ENCODE measurements at places on chromosomes 7 and 10.

- DNase-seq: peak; percentile 84
These were observed 58.4 kb upstream of the MACROH2A2 start for GRCh38 chr10:69994262-69994661.

DNA sequence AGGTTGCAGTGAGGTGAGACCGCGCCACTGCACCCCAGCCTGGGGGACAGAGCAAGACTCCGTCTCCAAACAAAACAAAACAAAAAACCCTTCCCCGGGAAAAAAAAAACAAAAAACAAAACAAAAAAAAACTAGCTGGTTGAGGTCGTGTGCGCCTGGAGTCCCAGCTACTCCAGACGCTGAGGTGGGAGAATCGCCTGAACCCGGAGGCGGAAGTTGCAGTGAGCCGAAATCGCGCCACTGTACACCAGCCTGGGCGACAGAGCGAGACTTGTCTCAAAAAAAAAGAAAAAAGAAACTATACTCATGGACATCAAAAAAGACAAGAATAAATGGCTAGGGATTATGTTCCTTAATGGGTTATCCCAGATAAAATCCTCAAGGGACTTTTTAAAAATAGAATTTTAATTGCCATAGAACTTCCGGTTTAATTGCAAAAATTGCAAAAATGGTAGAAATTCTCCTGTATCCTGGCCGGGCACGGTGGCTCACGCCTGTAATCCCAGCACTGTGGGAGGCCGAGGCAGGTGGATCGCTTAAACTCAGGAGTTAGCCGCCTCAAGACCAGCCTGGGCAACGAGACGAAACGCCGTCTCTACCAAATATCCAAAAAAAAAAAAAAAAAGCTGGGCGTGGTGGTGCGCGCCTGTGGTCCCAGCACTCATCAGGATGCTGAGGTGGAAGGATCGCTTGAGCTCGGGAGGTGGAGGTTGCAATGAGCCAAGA, 37.8 kb downstream of the KLHDC10 start:
- no peak for DNase-seq

GRCh38 chr10:11682851-11683250, 59.3 kb upstream of the ECHDC3 start:
- DNase-seq: no peak

GRCh38 chr10:3886641-3887251, 101.7 kb upstream of the KLF6 start:
- DNase-seq: peak; percentile 76

DNA sequence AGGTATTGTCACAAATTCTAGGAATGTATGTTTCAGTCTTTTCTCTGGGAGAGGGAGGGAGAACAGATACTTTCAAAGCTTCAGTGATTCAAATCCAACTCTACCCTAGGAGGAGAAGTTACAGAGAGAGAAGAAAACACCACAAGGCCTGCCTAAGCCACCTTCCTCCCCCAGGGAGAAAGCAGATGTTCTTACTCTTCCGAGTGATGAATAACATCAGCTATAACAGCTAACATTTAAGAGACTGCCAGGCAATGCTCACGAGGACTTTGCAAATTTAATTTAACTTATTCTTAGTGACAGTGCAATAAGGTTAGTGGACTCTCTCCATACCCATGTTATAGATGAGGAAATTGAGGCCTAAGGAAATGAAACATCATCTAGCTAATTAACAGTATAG, 36.8 kb downstream of the TAS2R41 start:
- DNase-seq: no peak

- DNase-seq: no peak
These were observed 16.5 kb upstream of the PLAU start for GRCh38 chr10:73894245-73894971.

DNA sequence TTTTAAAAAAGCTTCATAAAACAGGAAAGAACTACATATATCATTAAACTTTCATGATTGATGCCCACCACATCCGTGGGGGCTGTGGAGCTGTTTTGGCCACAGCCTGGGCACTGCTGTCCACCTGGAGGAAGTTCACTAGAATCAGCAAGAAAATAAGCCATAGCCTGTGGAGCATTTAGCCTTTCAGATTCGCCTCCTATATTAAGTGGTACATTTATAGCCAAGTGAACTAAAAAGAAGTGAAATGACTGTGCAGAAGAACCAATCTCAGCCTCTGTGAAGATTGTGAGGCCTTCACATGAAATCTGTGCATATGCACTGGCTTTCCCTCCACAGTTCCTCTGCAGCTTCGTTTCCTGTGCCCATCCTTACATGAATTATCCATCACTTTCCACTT, 23.5 kb downstream of the WNT16 start:
- DNase-seq: no peak

DNA sequence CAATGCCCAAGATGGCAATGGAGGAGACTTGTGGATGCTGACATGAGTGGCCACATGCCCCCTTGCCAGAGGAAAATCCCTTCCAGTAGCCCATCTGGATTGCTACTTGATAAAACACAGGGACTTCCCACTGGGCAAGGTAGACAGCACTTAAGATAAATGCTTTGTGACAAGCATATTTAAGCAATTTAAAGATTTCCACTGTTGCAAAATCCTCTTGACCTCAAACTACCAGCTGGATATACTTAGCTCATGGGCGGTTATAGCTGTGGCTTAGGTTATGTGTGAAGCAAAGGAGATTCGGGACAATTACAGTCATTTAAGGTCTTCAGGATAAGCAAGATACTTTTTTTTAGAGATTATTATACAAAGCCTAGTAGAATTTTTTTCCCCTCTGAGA, 238.1 kb downstream of the BMPER start:
- DNase-seq: no peak

- DNase-seq: no peak
These were observed 25.5 kb upstream of the BAG3 start for GRCh38 chr10:119625570-119626280.

GRCh38 chr10:97494151-97494550, 4.1 kb downstream of the MMS19 start:
- DNase-seq: no peak

GRCh38 chr10:117723343-117723742, 180.8 kb downstream of the EMX2 start:
- DNase-seq: no peak

DNA sequence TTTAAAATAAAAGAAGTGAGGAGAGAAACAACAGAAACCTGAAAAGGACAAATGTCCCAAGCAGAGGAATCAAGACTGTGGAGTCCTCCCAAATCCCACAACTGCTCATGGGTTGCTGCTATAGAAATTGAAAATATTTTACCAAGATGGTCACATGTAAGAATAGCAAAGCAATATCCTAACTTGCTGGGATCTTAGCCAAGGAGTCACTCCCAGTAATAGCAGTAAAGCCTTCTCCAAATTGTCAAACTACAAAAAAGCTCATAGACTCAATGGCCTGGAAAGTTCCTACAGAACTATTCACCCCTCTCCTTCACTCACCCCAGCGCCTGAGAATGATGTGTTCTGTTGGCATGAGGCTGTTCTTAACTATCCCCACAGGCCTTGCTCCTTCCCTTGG, 186.5 kb downstream of the ELMO1 start:
- DNase-seq: no peak

DNA sequence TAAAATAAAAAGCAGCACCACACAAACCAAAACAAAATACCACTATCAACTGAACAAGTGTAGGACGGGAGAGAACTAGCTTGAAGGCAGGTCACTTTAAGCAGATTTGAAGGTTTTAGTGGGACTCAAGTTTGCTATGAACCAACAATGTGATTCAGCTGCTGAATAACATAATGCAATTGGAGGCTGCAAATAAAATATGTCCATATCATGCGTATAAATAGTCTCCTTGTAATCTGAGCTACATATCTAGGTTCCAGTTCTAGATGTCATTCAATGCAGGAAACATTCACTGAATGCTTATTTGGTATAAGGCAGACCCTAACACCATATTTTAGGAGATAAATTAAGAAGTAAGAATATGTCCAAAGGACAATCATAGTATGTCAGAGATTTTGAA, 81.4 kb upstream of the KCNIP2 start:
- DNase-seq: no peak

DNA sequence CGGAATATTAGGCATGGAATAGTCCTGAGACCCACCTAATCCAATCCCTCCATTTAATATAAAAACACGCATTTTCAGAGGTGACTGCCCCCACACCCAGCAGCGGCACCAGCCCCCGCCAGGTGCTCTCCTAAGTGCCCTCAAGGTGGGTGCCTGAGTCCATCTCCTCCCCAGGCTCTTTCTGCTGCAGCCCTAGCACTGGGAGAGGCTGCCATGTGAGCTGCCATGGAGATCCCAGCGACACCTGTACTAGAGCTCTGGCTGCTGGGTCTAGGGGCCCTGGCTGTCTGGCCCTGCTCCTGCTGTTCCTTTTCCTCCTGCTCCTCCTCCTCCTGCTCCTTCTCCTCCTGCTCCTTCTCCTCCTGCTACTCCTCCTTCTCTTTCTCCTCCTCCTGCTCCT, 191.1 kb upstream of the BMPER start:
- DNase-seq: no peak

- DNase-seq: no peak
These were observed 584.6 kb downstream of the CNTNAP2 start for GRCh38 chr7:146701166-146701565.

DNA sequence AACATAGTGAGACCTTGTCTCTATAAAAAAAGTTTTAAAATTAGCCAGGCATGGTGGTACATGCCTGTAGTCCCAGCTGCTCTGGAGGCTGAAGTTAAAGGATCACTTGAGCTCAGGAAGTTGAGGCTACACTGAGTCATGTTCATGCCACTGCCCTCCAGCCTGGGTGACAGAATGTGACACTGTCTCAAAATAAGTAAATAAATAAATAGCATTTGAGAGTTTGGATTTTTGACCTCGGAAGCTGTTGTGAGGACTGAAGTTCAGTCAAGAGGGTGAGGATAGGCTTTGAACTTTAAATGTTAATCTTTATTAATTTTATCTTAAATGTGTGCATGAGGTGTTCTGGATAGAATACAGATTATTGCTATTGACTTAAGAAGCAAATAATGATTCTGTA, 110.2 kb downstream of the GNAT3 start:
- DNase-seq: no peak

- DNase-seq: peak; percentile 9
These were observed 80.6 kb upstream of the OIT3 start for GRCh38 chr10:72812753-72813430.

- no peak for DNase-seq
These were observed 155.3 kb downstream of the C10orf105 start for GRCh38 chr10:71564194-71564820.

- no peak for DNase-seq
These were observed 27.3 kb upstream of the IFRD1 start for GRCh38 chr7:112422842-112423496.

- peak; percentile 79 for DNase-seq
These were observed 24.1 kb downstream of the PDLIM1 start for GRCh38 chr10:95266674-95267095.

- no peak for DNase-seq
These were observed 42.7 kb downstream of the GNAT3 start for GRCh38 chr7:80468931-80469714.

DNA sequence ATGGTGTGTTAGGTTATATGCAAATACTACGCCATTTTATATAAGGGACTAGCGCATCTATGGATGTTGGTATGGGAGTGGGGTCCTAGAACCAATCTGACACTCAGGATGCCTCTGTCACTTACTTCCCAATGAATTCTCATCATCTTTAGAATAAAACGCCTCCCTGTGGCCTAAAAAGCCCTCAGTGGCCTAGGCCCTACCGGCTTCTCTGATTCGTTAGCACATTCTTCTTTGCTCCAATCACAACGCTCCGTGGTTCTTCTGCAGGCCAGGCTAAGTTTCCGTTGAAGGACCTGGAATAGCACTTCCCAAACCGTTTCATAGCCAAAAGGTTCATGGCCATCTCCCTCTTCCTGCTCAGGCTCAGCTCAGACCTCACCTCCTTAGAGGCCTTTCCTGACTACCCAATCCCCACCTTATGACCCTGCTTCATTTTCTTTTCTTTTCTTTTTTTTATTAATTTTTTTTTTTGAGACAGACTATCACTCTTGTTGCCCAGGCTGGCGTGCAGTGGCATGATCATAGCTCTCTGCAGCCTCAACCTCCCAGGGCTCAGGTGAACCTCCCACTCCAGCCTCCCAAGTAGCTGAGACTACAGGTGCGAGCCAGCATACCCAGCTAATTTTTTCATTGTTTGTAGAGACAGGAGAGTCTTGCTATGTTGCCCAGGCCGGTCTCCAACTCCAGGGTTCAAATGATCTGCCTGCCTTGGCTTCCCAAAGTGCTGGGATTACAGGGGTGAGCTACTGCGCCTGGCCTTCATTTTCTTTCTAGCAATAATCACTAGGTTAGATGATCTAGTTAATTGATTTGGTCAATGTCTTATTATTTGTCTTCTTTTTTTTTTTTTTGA, 24.5 kb upstream of the YWHAG start:
- DNase-seq: peak; percentile 45

DNA sequence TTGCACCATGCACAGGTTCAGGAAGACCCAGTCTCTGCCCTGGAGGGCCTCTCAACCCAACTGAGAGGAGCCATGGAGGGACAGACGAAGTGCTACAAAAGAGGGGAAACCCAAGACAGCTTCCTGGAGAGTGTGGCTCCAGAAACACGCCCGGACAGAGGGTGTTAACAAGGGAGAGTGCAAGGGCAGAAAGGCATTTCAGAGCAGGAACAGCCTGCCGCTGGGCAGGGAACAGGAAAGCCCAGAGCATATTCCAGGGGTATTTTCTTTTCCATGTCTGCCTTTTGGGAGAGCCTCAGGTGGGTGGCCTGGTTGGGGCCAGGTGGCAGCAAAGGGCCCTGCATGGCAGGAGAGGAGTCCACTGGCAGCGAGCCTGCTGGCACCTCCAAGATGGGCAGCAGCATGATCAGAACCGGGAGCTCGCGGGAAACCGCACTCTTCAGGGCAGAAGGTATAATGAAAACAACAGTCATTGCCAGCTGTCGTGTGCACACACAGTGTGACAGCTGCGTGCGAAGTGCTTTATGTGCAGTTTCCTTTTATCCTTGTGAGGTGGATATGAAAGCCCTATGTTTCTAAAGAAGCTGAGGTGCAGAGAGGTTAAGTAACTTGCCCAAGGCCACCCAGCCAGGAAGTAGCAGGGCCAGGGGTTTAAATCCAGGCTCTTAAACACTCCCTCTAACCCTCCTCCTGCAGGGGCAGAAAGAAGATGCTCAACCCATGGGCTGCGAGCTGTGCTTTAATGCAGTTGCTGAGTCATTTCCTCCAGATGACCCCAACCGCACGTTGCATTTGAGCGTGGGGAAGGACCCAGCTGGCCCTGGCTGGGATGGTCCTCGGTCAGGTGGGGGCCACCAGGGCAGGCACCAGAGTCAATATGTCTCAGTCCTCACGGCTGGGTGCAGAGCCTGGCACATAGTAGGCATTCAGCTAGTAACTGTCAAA, 128.6 kb downstream of the OAT start:
- DNase-seq: no peak

DNA sequence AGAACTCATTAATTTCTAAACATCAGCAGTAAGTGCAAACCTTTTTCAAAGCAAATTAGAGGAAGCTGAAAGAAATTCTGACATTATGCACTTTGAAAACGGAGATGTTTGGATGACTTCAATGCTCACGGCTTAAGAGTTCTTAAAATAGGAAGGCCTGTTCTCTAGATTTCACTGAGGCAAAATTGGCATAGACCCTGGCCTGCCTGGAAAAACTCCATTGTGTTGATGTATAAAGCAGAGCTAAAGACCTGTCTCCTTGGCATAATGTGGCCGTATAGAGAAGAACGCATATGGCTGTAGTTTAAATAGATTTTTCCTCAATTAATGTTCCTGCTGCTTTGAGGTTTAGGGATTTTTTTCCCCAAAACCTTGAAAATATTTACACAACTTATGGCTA, 24.5 kb upstream of the AGMO start:
- no peak for DNase-seq

GRCh38 chr7:126702242-126703016, 550.3 kb downstream of the GRM8 start:
- no peak for DNase-seq
